ENCODE measurements at places on chromosomes 7 and 10. TPM values are rescaled to one million over a fixed set of nuclear protein-coding genes. Genes with fewer than 3 reads are reported as not detected.

The GTPBP10 gene
- total RNA-seq: 25.1 TPM

GRCh38 chr7:81638198-81638597 is 131.6 kb downstream of the HGF start:
- H3K27me3 ChIP-seq: no peaks in the 10 kb centered on the region
- H3K27ac ChIP-seq: no peak overlapping the region
- peak; percentile 20 for DNase-seq
- no peaks in the 10 kb centered on the region for H3K36me3 ChIP-seq
- peaks cover 4% of the 10 kb centered on the region for H3K4me1 ChIP-seq

- no peak overlapping the region for H3K27ac ChIP-seq
- H3K4me3 ChIP-seq: no peak overlapping the region
- H3K27me3 ChIP-seq: no peaks in the 10 kb centered on the region
- no peaks in the 10 kb centered on the region for H3K4me1 ChIP-seq
- no peak for DNase-seq
Observed at GRCh38 chr7:25922296-25922695, 229.7 kb upstream of the NFE2L3 start.

DNA sequence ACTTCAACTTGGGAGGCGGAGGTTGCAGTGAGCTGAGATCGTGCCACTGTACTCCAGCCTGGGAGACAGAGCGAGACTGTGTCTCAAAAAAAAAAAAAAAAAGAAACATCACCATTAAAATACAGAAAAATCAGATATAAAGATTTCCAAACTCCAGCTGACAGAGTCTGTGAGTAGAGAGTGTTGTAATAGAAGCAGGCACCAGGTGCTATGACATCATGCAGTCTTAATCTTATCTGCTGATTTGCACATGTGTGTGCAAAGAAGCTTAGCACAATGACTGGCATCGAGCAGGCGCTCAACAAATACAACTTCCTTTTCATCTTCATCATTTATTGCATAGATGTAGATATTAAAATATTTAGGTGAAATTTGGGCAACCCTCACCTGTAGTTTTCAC is 92.2 kb downstream of the PRKCQ start:
- no peaks in the 10 kb centered on the region for H3K36me3 ChIP-seq
- H3K4me1 ChIP-seq: no peaks in the 10 kb centered on the region
- no peak for DNase-seq
- H3K27me3 ChIP-seq: no peaks in the 10 kb centered on the region
- no peak overlapping the region for H3K4me3 ChIP-seq

The TAS2R3 gene
- 0.24 TPM for total RNA-seq

DNA sequence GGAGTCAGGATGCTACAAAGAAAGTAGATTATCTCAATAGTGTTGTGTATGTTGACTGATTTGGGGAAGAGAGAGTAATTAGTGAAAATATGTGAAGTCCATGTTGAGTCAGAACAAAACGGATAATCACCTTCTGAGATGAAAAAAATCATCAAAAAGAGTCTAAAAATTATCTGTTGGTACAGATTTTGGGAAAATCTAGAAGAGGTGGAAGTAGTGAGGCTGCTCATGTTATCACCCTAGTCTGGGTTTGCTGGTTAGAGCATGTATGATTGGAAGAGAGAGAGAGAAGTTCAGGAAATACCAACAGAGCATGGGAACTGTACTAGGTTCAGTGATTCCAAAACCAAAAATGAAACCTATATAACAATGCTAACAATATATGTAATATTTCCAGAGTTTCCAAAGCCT is 12.3 kb downstream of the RPA3 start:
- DNase-seq: no peak
- H3K36me3 ChIP-seq: no peaks in the 10 kb centered on the region
- H3K4me1 ChIP-seq: peaks cover 22% of the 10 kb centered on the region
- no peak overlapping the region for H3K4me3 ChIP-seq
- peak overlapping the region; percentile 12 for H3K27ac ChIP-seq
- no peaks in the 10 kb centered on the region for H3K27me3 ChIP-seq

- H3K27ac ChIP-seq: no peak overlapping the region
- no peaks in the 10 kb centered on the region for H3K27me3 ChIP-seq
- H3K36me3 ChIP-seq: no peaks in the 10 kb centered on the region
- DNase-seq: no peak
- no peaks in the 10 kb centered on the region for H3K4me1 ChIP-seq
Observed at GRCh38 chr7:101565601-101566209, 63.4 kb downstream of the MYL10 start.

Data from SJCRH30 (cell line).